ENCODE measurements at places on chromosomes 4 and X. TPM values are rescaled to one million over a fixed set of nuclear protein-coding genes. Genes with fewer than 3 reads are reported as not detected.

- no peak for DNase-seq
- no peak overlapping the region for H3K27ac ChIP-seq
- no peaks in the 10 kb centered on the region for H3K4me1 ChIP-seq
- H3K27me3 ChIP-seq: no peaks in the 10 kb centered on the region
Measured at GRCh38 chr4:69907151-69907550, 23.7 kb upstream of the CSN1S1 start.

DNA sequence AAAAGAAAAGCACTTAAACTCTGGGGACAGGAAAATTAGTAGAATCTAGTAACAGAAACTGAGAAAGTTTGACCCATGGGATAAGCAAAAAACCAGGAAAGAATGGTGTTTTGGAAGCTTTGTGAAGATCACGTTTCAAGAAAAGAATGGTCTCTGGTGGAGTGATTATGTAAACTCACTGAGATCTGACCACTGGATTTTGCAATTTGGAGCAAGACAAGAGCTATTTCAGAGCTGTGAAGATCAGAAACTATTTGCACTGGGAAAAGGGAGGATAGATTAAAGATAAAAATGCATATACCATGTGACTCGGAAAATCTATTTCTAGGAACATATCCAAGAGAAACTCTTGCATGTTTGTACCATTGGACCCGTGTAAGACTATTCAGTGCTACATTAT, 4.3 kb downstream of the TMPRSS11D start:
- H3K27me3 ChIP-seq: no peaks in the 10 kb centered on the region
- no peaks in the 10 kb centered on the region for H3K36me3 ChIP-seq
- no peak overlapping the region for H3K27ac ChIP-seq
- H3K4me3 ChIP-seq: no peak overlapping the region
- H3K4me1 ChIP-seq: no peaks in the 10 kb centered on the region
- DNase-seq: no peak

GRCh38 chr4:20490734-20491133, 209.5 kb upstream of the PACRGL start:
- H3K27ac ChIP-seq: no peak overlapping the region
- no peaks in the 10 kb centered on the region for H3K27me3 ChIP-seq
- no peak overlapping the region for H3K4me3 ChIP-seq
- no peak for DNase-seq
- H3K4me1 ChIP-seq: no peaks in the 10 kb centered on the region
- no peaks in the 10 kb centered on the region for H3K36me3 ChIP-seq

- H3K27me3 ChIP-seq: no peaks in the 10 kb centered on the region
- H3K36me3 ChIP-seq: no peaks in the 10 kb centered on the region
- H3K4me3 ChIP-seq: no peak overlapping the region
- H3K4me1 ChIP-seq: peaks cover 18% of the 10 kb centered on the region
Measured at GRCh38 chr4:102527695-102528283, 26.6 kb downstream of the NFKB1 start.

DNA sequence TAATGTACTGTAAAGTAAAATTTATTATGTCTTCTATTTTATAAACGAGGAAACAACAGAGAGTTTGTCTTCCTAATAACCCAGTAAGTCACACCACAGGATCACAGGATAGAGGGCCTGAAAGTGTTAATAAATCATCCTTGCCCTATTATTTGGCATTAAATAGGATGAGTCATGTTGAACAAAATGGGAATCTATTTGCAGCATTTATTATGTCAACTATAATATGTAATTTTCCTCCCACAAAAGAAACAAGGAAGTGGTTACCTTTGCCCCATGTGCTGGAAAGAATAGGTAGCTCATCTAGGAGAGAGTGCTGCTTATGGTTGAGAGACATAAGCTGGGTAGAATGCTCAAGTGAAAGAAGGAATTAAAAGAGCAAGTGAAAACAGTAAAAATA, 237.6 kb upstream of the NDST3 start:
- no peak overlapping the region for H3K27ac ChIP-seq
- no peaks in the 10 kb centered on the region for H3K36me3 ChIP-seq
- no peak overlapping the region for H3K4me3 ChIP-seq
- no peaks in the 10 kb centered on the region for H3K27me3 ChIP-seq
- no peaks in the 10 kb centered on the region for H3K4me1 ChIP-seq

- no peak overlapping the region for H3K4me3 ChIP-seq
- H3K36me3 ChIP-seq: no peaks in the 10 kb centered on the region
- no peaks in the 10 kb centered on the region for H3K27me3 ChIP-seq
- no peaks in the 10 kb centered on the region for H3K4me1 ChIP-seq
- DNase-seq: no peak
Measured at GRCh38 chr4:76058888-76059426, 15.6 kb upstream of the ART3 start.

GRCh38 chr4:13893211-13893610, 265.7 kb upstream of the BOD1L1 start:
- no peak overlapping the region for H3K27ac ChIP-seq
- no peaks in the 10 kb centered on the region for H3K36me3 ChIP-seq
- no peak overlapping the region for H3K4me3 ChIP-seq

Gene SMAD1
- total RNA-seq: 31.7 TPM

Gene CXCR3
- total RNA-seq: not detected

Gene ADGRG4
- total RNA-seq: 0.25 TPM

Gene EPGN
- 6.9 TPM for total RNA-seq
